Upper lobe of right lung (tissue), 1 donor: ENCODE measurements at places on chromosomes 6 and 20. TPM values are rescaled to one million over a fixed set of nuclear protein-coding genes. Genes with fewer than 3 reads are reported as not detected.

- no peak for DNase-seq
- no peaks in the 10 kb centered on the region for H3K4me1 ChIP-seq
- H3K27me3 ChIP-seq, result no peaks in the 10 kb centered on the region
Measured at GRCh38 chr6:37638414-37639341, 59.0 kb downstream of the MDGA1 start.

HCRTR2 gene
- not detected for total RNA-seq

TP53TG5 gene
- not detected for total RNA-seq

HLA-DMB gene
- 140 TPM for total RNA-seq

- no peak overlapping the region for H3K4me3 ChIP-seq
- no peak for DNase-seq
- no peaks in the 10 kb centered on the region for H3K4me1 ChIP-seq
- no peak overlapping the region for H3K27ac ChIP-seq
Measured at GRCh38 chr6:44624936-44625573, 237.5 kb downstream of the CDC5L start.

CD109 gene
- 22.1 TPM for total RNA-seq

MICB gene
- total RNA-seq, result 8.2 TPM

DNA sequence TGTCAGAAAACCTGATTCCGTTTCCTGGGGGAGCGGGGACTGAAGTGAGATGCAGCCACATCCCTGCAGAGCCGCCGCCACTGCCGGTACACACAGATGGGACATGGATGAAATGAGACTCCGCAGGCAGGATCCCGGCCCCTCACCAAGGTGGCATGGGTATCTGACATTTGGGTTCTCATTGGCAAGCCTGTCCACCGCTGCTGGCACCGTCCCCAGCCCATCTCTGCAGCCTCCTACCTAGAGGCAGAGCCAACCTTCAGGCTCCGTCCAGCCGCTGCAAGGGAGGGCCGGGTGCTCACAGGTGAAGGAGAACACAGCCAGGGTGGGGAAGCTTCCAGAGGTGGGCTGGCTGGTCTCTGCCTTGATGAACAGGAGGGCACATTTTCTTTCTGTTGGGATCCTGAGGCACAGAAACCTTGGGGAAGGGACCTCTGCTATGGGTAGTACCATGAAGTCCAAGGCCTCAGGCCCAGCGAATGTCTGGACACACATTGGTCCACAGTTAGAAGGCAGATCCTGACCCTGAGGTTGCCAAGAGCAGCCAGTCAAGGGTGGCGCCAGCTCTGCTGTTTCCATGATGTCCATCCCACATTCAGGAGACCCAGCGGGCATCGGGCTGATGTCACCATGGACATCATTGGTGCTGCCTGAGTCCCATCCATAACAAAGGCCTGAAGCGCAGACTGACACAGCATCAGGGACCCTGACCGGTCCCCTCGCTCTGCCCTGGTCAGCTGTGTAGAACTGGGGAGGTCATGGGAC lies 177.4 kb downstream of the TAF4 start:
- no peaks in the 10 kb centered on the region for H3K4me1 ChIP-seq
- no peaks in the 10 kb centered on the region for H3K36me3 ChIP-seq
- no peak for DNase-seq
- H3K4me3 ChIP-seq, result no peak overlapping the region

- no peaks in the 10 kb centered on the region for H3K27me3 ChIP-seq
- peaks cover 21% of the 10 kb centered on the region for H3K36me3 ChIP-seq
- H3K4me3 ChIP-seq, result peak within 1 kb of the TSS; percentile 93
- H3K27ac ChIP-seq, result peak within 1 kb of the TSS; percentile 99
- H3K4me1 ChIP-seq, result peaks cover 52% of the 10 kb centered on the region
Measured at GRCh38 chr6:109381747-109382575, at the start of gene CD164. CD164 (minus strand) TSS chr6:109382467; CDS start chr6:109382378, 89 bp downstream.

DNA sequence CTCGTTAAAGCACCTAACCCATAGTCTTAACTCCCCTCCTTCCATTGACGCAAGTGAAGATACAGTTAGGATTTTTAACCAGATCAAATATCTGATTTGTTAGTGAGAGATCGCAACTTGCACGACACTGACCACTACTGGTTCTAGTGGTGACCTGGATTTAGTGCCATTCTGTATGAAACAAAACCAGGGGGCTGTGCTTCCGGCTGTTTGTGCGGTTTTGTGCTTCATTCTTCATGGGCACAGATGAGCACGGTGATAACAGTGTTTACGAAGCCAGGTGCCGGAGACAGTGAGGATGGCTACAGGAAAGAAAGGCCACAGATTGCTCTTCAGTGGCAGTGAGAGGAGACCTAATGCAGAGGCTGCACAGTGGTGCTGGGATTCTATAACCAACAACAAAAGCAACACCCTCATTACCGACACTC lies 75.5 kb downstream of the NOL4L start:
- H3K4me3 ChIP-seq, result no peak overlapping the region
- no peak for DNase-seq
- H3K27me3 ChIP-seq, result no peaks in the 10 kb centered on the region
- peaks cover 17% of the 10 kb centered on the region for H3K4me1 ChIP-seq
- no peaks in the 10 kb centered on the region for H3K36me3 ChIP-seq
- H3K27ac ChIP-seq, result peak overlapping the region; percentile 42

- no peaks in the 10 kb centered on the region for H3K36me3 ChIP-seq
- H3K4me1 ChIP-seq, result no peaks in the 10 kb centered on the region
- no peak overlapping the region for H3K27ac ChIP-seq
- DNase-seq, result no peak
Measured at GRCh38 chr6:10999994-11000393, 44.1 kb downstream of the ELOVL2 start.

GRCh38 chr6:81696524-81696923 lies 56.0 kb downstream of the TENT5A start:
- H3K4me1 ChIP-seq, result no peaks in the 10 kb centered on the region
- no peak for DNase-seq

AGPAT4 gene
- total RNA-seq, result 16.6 TPM

- no peak overlapping the region for H3K4me3 ChIP-seq
- no peak overlapping the region for H3K27ac ChIP-seq
- DNase-seq, result no peak
- H3K36me3 ChIP-seq, result no peaks in the 10 kb centered on the region
- H3K4me1 ChIP-seq, result no peaks in the 10 kb centered on the region
Measured at GRCh38 chr6:99276747-99277146, 72.7 kb downstream of the FAXC start.

- no peaks in the 10 kb centered on the region for H3K27me3 ChIP-seq
- DNase-seq, result no peak
- H3K27ac ChIP-seq, result no peak overlapping the region
- no peaks in the 10 kb centered on the region for H3K4me1 ChIP-seq
- H3K4me3 ChIP-seq, result no peak overlapping the region
- no peaks in the 10 kb centered on the region for H3K36me3 ChIP-seq
Measured at GRCh38 chr6:98044791-98045470, 761.9 kb upstream of the MMS22L start.
